Hepatic stellate cell (primary cell): ENCODE measurements at places on chromosomes 5 and 9.
A peak's percentile ranks its signal among the peaks of the same experiment; 100 is the strongest.

GRCh38 chr5:17217493-17218352, at the start of gene BASP1:
Gene BASP1, plus strand, starts transcription at chr5:17217631. Its CDS starts 57,586 bp downstream, at chr5:17275217.
- DNase-seq = peak; percentile 76

- no peak for DNase-seq
These were observed 217.7 kb downstream of the C9orf50 start for GRCh38 chr9:129402931-129403778.

DNA sequence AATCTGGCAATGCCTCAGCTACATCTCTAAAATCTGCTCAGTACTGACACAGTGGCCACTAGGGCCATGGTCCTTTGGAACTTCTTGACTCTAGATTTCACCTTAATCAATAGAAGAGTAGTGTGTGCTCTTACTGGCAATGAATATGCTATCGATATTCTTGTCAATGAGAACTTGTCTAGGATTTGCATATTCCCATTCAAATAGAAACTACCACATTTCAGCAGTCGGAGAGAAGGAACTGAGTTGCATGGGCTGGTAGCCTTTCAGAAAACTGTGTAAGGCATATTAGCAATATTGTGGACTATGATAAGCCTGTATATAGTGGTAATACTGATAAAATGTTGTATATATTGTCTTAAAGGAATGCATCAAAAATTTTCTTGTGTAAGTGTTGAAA, 45.3 kb upstream of the NAA35 start:
- DNase-seq = no peak

- DNase-seq = peak; percentile 49
These were observed 119.7 kb upstream of the TARS1 start for GRCh38 chr5:33321026-33321425.

- no peak for DNase-seq
These were observed 234.3 kb upstream of the TMEM161B start for GRCh38 chr5:88503041-88503345.

- no peak for DNase-seq
These were observed 204.6 kb downstream of the PCSK1 start for GRCh38 chr5:96228408-96228807.

DNA sequence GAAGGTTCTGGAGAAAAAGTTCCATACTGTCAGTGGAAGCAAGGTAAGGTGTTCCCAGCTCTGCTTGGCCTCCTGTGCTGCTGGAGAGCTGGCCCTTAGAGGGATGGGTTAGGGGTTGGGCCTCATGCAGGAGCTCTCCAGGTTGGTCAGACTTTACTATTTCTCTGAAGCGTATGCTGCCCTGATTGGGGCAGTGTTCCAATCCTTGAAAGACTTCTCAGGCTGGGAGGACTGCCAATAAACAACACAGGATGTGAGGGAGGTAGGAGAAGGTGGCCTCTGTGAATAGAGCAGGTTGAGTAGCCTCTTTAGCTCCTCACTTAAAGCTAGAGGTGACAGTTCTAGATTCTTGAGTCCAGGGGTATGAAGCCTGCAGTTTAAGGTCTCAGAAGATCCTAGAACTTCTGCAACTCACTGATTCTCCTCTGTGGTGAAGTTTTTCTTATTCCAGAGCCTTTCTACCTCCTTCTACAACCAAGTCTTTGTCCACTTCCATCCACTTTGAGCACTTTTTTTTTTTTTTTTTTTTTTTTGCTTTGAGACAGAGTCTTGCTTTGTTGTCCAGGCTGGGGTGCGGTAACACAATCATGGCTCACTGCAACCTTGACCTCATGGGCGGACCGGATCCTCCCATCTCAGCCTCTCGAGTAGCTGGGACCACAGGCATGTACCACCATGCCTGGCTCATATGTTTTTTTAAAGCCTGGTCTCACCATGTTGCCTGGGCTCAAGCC, 3.0 kb downstream of the HNRNPAB start:
- DNase-seq = no peak

GRCh38 chr9:109101810-109102209, 17.9 kb downstream of the TMEM245 start:
- no peak for DNase-seq

GRCh38 chr5:157354800-157355199, 88.9 kb downstream of the CYFIP2 start:
- no peak for DNase-seq

DNA sequence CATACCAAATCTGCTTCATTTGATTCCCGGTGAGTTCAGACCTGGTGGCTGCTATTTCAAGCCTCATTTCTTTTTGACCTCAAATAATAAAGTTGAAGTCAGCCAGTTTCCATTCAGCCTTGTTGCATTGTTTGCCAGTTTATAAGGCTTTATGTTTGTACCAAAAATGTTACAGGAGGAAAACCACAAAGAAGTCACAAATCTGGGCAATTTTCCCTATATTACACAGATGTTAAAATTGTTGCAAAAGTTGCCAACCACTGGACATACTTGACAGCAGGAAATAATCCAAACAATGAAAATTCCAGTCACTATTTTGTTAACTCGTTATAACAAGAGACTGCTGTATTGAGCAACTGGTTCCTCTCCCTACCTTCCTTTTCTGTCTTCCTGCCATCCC, 1325.0 kb upstream of the DMAC1 start:
- no peak for DNase-seq

GRCh38 chr5:155943516-155944407, 383.2 kb upstream of the SGCD start:
- DNase-seq = peak; percentile 0

GRCh38 chr5:108521841-108522506, 140.1 kb upstream of the FBXL17 start:
- DNase-seq = peak; percentile 32

GRCh38 chr5:34585601-34586104, 70.5 kb upstream of the RAI14 start:
- DNase-seq = peak; percentile 25

- peak; percentile 45 for DNase-seq
These were observed 177.3 kb downstream of the C9orf152 start for GRCh38 chr9:110030632-110031031.

DNA sequence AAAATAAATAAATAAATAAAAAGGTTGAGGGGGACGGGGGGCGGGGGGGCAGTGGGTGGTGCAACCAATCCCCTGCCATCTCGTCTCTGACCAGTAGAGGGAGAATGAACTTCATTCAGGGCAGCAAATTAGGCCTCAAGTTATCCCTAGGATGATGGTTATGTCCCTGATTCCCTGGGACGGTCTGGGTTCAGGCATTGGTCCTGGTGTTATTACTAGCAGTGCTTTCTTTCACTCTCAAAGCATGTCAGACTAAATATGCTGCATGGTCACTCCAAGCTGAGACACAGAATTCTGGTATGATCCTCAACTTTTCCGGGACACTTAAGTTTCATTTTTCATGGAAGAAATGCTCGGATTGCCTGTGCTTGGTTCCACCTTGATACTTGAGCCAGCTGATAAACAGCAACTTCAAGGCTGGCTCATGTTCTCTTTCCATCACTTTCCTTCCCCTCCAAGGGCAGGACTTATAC, 59.4 kb downstream of the DAP start:
- peak; percentile 55 for DNase-seq

DNA sequence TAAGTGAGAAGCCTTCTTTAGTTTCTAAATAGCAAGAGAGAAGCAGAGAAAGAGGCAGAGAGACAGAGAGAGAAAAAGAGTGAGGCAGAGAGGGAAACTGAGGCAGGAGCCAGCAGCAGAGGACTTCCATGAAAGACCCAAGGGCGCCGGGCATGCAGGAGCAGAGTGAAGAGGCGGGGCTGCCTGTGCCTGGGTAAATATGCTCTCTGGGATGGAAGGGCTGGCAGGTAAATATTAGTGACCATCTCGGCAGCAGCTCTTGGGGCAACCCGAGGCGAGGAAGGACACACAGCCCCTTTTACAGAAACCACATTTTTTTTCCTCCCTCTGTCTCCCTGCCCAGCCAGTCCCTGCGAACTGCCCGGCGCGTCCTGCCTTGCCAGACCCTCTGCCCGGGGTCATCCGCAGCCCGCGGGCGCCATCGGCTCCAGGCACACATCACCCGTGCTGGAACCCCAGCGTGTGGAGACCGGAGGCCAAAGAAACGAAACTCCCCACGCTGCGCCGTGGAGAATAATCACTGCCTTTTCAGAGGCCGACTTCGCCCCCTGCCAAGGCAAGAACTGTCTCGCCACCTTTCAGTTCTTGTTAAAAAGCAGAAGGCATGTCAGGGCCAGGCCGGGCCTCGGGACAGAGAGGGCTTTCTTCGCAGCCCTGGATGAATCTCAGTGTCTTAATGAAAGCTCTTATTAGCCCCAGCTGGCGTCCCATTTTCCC, 61.3 kb downstream of the BOD1 start:
- DNase-seq = no peak

DNA sequence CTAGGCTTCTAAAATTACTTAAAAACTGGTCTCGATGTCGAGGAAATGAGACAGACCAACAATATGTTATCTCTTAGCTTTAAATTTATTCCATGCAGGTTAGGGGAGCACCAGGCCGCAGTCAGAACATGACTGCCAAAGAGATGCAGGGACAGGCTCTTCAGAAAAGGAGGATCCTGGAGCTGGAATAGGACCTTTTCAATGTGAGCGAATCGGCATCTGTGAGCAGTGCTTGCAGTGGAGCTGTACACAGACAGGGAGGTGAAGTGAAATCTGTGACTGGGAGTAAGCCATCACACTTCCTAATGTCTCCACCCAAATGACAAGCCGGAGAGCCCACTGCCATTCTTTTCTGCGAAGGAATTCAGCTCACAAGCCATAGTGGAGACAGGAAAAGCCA, 78.2 kb downstream of the EFNA5 start:
- DNase-seq = no peak

DNA sequence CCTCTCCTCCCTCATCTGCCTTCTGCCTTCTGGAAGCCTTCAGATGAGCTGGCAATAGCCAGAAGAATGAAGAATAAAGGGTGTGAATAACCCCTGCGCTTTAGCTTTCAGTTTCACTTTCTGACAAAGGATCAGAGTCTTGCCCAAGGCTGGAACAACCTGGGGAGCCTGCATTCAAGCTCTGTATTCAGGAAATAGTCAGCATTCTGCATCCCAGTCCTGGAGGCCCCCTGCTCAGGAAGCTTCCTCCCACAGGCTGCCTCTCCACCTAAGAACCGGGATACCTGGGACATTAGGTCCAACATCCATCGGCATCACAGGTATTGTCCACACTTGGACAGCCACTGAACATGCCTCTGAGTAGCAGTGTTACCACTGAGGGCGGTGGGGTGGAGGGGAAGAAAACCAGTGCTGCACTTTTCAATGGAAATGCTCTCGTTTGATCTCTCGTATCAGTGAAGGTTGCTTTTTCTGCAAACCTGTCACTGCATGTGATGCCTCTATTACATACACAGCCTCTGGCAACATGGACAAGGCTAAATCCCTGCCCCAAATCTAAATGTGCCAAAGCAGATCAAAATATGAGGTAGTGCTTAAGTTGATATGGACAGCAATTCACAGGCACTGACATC, 39.8 kb upstream of the ACO1 start:
- peak; percentile 1 for DNase-seq

GRCh38 chr5:76954383-76954763, 1.5 kb downstream of the CRHBP start:
- DNase-seq = no peak

- no peak for DNase-seq
These were observed 82.4 kb upstream of the SAP30L start for GRCh38 chr5:154363411-154363810.

GRCh38 chr9:134891713-134892112, 11.1 kb downstream of the FCN2 start:
- no peak for DNase-seq

- no peak for DNase-seq
These were observed 11.2 kb upstream of the RIC1 start for GRCh38 chr9:5617749-5618148.

DNA sequence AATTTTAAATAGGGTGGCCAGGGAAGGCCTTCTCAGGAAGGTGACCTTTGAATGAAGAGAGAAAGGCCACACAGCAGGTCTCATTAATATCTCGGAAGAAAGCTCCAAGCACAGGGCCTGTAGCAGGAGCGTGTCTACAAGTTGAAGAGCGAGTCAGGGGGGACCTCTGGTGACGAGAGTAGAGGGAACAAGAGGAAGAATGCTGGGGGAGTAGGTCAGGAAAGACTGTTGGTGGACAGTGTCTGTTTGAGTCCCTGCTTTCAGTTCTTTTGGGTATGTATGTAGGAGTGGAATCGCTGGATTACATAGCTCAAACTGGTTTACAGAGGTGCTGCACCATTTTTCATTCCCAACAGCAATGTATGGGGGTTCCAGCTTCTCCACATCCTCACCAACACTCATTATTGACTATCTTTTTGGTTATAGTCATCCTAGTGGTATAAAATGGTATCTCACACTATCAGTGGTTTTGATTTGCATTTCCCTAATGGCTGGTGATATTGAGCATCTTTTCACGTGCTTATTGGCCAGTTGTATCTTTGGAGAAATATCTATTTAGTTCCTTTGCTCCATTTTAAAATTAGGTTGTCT, 55.8 kb downstream of the NUP214 start:
- DNase-seq = no peak

DNA sequence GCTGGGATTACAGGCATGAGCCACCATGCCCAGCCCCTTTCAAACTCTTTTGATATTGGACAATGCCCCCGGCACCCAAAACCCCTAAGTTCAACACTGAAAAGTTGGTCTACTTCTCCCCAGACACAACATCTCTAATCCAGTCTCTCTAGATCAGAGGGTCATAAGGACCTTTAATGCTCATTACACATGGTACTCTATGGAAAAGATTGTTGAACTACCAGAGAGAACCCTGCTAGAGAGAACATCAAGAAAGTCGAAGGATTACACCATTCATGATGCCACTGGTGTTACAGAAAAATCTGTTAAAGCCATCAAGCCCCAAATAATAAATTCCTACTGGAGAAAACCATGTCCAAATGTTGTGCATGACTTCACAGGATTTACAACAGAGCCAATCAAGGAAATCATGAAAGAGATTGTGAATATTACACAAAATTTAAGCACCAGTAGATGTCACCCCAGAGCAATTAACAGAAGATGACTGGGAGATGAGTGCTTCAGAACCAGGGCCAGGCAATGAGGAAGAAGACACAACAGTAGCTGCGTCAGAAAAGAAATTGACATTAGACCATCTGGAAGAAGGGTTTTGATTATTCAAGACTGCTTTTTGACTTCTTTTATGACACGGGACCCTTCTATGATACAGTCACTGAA, 28.3 kb upstream of the NIPAL4 start:
- peak; percentile 27 for DNase-seq

DNA sequence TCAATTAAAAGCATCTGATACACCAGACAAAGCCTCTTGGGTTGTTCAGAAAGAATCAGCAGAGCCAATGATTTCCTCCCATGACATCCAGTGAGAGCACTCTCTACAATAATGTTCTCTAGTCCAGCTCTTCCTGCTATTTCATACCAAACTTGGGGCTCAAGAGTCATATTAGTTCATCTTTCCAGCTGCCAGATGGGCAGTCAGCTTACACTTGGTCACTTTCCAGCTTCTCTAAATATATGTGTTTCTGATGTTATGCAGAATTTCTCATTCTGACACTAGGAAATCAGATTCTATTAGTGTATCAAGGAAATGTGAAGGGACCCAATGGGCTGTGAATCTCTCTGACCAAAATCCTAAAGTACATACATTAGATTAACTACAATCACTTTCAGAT, 148.9 kb downstream of the ENC1 start:
- no peak for DNase-seq

GRCh38 chr9:109974143-109974917, 194.3 kb downstream of the PALM2AKAP2 start:
- no peak for DNase-seq

- no peak for DNase-seq
These were observed 226.2 kb upstream of the TBC1D2 start for GRCh38 chr9:98481676-98482075.

GRCh38 chr9:123418052-123418430, 62.0 kb downstream of the CRB2 start:
- DNase-seq = no peak
